ENCODE measurements at places on chromosomes 6 and 20.

GRCh38 chr6:121395736-121396135, 39.7 kb upstream of the GJA1 start:
- DNase-seq = no peak

GRCh38 chr20:8150591-8150990, 18.5 kb downstream of the PLCB1 start:
- no peak for DNase-seq

- no peak for DNase-seq
Measured at GRCh38 chr6:106560996-106561685, 68.2 kb downstream of the RTN4IP1 start.

DNA sequence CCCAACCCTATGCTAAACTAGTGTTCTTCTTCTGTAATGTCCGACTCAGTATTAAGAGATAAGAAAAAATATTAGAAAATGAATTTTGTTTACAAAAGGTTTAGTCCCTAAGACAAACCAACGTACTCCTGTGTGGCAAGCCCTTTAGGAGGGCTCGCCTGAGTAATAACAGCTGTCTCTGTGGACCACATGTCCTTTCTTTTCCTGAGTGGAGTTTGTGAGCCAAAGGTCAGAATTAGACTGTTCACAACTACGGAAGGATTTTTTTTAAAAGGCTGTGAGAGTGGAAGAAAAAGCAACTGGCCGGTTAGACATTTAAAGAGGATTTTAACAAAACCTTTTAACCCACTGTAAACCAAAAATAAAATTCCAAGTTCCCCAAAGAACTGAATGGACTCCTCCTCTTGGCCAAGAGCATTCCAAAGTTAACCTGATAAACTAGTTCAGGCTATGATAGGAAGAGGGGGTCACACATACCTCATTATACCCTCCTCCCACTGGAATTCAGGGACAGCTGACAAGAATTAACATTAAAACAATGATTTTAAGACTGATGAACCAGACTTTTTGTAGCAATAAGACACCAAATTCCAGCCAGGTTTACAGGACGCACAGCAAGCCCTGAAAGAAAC, 43.5 kb downstream of the FAM184A start:
- no peak for DNase-seq

DNA sequence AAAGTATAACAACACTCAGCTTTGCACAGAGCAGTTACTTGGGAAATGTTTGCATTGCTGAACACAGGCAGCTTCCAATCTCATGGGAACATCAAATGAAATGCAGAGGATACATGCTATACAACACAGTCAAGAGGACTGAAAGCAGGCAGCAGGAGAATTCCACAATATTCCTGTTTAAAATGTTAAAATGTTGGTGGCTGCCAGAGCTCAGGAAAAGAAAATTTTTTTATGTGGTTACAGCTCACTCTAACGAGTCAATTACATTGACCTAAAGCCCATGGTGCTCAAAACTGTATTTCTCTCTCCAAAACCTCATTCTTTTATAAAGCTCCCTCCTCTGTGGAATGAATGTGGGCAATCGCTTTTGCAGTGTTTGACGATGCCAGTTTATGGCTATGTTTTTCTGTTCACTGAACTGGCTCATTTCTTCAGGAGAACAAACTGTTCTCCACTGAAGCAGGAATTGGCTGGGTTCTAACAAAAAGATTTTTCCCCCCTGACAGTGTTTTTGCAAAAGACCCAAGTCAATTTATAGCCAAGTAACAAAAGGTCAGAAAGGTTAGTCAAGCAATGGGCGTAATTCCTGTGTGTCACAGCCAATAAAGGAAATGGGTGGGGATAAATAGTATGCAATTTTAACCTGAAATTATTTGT, 69.0 kb downstream of the ZHX3 start:
- DNase-seq = no peak

DNA sequence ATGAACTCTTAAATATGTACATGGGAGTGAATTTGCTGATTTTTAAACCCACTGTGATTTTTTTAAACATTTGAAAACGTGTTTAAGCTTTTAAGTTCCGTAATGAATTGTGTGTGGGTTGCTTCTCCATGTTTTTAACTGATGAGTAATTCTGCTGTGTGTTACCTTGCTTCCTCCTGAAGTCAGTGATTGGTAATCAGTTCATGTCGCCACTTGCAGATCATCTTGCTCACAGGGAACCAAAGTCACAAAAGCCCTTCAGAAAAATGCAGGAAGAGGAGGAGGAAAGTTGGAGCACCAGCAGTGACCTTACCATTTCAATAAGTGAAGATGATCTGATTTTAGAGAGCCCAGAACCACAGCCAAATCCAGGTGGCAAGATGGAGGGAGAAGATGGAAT, 36.7 kb downstream of the KIZ start:
- no peak for DNase-seq

DNA sequence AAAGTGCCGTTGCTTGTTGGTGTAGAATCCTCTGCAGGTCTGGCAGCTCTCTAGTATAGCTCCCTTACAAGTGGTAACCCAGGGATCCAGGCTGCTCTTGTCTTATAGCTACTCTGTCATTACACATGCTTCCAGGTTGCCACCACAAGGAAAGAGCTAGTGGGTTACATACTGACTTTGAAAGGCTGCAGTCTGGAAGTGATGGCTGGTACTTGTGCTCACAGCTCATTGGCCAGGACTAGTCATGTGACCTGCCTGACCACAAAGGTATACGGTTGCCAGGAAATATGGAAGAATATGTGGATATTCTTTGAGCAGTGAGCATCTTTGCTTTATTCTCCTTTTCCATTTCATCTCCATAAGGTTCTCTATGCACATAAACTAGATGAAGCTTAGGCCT, 46.0 kb downstream of the RREB1 start:
- DNase-seq = no peak

GRCh38 chr6:103798166-103798565, 1061.6 kb downstream of the HACE1 start:
- DNase-seq = no peak

- no peak for DNase-seq
Measured at GRCh38 chr20:47944682-47945081, 159.4 kb upstream of the SULF2 start.

- DNase-seq = no peak
Measured at GRCh38 chr6:170008294-170008785, 256.9 kb downstream of the ERMARD start.

- DNase-seq = peak; percentile 80
Measured at GRCh38 chr6:149723771-149724417, 6.0 kb upstream of the LATS1 start.

- DNase-seq = no peak
Measured at GRCh38 chr20:46826343-46826984, 68.2 kb upstream of the EYA2 start.

DNA sequence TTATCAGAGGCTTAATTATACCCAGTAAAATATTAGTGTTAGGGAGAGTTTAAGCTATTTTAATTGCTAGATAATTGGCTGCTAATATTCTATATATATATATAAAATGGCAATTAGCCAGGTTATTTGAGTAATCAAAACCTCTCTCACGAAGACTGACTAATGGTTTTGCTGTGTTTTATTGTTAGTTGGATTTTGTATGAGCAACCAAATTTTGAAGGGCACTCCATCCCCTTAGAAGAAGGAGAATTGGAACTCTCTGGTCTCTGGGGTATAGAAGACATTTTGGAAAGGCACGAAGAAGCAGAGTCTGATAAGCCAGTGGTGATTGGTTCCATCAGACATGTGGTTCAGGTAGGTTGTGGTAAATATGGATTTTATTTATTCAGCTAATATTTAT, 102.2 kb downstream of the RTN4IP1 start:
- no peak for DNase-seq

DNA sequence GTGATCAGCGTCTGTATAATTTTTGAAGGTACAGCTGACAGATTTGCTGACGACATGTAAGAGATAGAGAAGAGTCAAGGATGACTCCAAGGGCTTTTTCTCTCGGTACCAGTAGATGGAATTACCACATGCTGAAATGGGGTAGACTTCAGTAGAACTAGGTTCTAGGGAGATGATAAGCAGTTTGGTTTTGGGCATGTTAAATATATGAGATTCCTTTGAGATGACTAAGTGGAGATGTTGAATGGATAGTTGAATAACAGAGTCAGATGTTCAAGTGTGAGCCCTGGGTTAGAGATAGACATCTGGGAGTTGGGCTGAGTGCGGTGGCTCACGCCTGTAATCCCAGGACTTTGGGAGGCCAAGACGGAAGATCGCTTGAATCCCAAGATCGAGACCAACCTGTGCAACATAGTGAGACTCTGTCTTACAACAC, 50.0 kb downstream of the PHF20 start:
- DNase-seq = no peak

GRCh38 chr6:145087034-145087433, 648.3 kb downstream of the EPM2A start:
- peak; percentile 3 for DNase-seq

GRCh38 chr6:148521158-148521557, 178.5 kb downstream of the SASH1 start:
- no peak for DNase-seq

DNA sequence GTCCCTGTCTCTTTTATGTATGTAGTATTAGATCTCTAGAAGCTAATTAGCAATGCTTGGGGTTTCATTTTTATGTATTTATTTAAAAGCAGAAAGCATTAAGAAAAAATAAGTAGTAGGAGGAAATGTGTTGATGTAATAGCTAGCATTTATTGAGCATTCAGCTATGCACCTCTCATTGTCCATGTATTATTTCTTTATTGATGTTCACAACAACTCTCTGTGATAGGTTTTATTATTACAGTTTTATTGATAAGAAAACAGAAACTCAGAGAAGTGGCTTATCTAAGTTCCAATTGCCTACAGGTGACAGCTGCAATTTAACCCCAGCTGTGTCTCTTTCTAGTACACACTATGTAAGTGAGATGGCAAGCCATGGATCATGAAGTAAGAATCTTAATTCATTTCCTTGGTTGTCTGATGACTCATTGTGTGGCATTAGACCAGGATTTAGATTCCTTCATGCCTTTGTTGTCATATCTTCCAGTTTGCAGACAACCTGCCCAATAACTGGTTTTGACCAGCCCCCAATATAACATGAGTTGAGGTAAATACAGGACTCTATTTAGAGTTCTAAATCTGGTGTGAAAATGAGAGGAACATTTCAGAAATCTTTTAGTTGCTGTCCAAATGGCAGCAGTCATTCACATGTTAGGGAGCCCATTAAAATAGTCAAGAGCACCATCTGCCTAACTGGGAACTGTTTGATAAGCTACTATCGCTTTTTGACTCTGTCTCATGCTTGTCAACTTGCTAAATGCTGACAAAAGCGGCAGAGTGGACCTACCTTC, 170.8 kb upstream of the PHACTR1 start:
- DNase-seq = peak; percentile 65

- peak; percentile 48 for DNase-seq
Measured at GRCh38 chr6:45677381-45678284, 299.9 kb upstream of the SUPT3H start.

DNA sequence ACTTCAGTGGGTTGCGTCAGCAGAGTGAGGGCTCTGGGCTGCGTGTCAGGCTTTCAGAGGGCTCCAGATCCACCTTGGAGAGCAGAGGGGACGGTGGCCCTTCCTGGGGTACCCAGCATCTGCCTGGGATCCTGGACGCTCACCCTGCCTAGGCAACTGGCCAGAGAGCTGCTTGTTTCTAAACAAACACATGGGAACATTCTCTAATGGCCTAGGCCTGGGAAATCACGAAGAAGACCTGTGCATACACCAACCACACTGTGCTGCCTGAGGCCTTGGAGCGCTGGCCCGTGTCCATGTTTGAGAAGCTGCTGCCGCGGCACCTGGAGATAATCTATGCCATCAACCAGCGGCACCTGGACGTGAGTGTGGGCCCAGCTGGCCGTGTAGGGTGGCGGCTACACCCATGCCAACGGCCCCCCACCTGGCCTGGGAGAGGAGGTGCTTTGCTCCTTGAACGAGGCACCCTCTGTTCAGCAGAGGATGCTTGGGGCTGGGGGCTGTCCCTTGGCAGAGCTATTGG, 32.2 kb downstream of the PYGB start:
- DNase-seq = no peak

DNA sequence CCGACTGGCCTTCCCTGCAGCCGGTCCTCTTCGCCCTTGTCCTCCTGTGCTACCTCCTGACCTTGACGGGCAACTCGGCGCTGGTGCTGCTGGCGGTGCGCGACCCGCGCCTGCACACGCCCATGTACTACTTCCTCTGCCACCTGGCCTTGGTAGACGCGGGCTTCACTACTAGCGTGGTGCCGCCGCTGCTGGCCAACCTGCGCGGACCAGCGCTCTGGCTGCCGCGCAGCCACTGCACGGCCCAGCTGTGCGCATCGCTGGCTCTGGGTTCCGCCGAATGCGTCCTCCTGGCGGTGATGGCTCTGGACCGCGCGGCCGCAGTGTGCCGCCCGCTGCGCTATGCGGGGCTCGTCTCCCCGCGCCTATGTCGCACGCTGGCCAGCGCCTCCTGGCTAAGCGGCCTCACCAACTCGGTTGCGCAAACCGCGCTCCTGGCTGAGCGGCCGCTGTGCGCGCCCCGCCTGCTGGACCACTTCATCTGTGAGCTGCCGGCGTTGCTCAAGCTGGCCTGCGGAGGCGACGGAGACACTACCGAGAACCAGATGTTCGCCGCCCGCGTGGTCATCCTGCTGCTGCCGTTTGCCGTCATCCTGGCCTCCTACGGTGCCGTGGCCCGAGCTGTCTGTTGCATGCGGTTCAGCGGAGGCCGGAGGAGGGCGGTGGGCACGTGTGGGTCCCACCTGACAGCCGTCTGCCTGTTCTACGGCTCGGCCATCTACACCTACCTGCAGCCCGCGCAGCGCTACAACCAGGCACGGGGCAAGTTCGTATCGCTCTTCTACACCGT, 6.1 kb downstream of the UBD start:
- DNase-seq = no peak

GRCh38 chr6:51147756-51148155, 329.1 kb downstream of the TFAP2B start:
- no peak for DNase-seq

DNA sequence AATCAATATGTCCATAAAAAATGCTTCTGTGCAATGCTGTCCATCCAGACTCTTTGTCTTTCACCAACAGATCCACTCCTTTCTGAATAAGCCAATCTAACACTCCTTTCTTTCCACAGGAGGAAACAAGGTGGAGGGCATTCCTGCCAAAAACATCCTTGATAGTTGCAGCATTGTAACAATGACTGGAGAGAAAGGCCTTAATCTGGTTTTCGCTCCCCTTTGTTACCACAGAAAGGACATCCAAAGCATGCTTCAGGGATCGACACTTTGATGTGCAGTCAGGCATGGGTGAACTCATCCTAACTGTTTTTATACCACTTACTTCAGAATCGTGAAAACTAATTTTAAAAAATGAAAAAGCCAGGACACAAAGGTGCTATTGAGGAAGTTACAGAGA, 7.4 kb downstream of the IBTK start:
- no peak for DNase-seq

DNA sequence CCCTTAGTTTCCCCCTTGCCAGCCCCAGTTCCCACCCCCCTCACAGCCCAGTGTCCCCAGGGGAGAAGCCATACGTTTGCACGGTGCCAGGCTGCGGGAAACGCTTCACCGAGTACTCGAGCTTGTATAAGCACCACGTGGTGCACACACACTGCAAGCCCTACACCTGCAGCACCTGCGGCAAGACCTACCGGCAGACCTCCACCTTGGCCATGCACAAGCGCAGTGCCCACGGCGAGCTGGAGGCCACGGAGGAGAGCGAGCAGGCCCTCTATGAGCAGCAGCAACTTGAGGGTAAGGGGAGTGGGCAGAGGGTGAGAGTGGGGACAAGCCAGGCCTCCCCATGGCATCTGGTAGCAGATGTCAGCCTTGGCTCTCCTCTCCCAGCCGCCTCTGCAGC, 5.1 kb upstream of the DEF6 start:
- DNase-seq = no peak
